ENCODE measurements at places on chromosomes 13 and 19.
A peak's percentile ranks its signal among the peaks of the same experiment; 100 is the strongest.

DNA sequence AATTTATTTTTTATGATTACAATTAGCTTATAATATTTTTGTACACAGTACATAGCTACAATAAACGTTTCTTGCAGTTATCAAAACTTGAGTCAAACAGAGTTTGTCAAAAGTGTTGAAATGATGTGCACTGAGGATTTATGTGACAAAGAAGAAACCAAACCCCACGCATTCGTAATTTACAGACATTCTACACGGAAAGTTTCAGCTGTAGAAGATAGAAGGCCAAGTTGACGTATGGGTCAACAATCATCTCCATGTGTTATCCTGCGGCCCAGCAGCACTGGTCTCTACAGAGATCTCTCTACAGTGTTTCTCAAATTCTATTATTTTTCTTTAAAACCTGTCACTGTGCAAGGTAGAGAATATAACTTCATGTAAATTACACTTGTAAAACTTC, 1507.6 kb downstream of the PCDH9 start:
- no peak for DNase-seq

GRCh38 chr19:49214701-49215100, 57.1 kb downstream of the TRPM4 start:
- DNase-seq: no peak

DNA sequence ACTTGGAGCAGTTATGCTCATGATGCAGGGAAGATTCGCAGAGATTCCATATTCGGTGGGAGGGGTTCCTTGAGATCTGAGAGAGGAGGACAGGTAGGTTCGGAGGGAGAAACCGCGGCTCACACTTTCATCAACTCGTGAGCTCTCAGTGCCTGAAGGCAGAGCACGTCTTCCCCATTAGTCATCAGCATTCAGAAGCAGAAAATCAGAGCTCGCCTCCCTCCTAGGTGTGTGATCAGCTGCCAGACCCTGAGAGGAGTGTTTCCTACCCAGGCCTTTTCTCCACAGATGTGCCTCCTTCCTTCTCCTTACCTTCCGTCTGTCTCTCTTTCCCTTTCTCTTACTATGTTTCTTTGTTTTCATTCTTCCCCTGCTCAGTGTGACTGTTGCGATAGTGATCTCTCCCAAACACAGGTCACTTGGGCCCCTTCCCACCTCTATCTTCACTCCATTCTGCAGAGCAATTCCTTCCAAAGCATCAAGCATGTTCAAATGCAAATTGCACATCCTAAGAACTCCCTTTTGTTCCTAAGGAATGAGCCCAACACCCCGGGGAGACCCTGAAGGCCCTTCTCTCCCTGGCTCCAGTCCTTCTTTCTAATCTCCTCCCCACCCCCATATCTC, 389.5 kb downstream of the UQCRFS1 start:
- DNase-seq: peak; percentile 3

DNA sequence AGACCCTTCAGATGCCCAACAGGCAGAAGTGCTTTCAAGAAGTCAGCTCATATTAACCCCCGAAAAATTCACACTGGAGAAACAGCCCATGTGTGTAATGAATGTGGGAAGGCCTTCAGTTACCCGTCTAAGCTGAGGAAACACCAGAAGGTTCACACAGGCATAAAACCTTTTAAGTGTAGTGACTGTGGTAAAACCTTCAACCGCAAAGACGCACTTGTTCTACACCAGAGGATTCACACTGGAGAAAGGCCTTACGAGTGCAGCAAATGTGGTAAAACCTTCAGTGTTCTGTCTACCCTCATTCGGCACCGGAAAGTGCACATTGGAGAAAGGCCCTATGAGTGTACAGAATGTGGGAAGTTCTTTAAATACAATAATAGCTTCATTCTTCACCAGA, 8.6 kb downstream of the ZNF584 start:
- no peak for DNase-seq

Data from neuronal stem cell (in vitro differentiated cells).